NCI-H510A treated with DMSO at 0.1 percent for 48 hours (cell line): ENCODE measurements at places on chromosomes 1 and 21.

DNA sequence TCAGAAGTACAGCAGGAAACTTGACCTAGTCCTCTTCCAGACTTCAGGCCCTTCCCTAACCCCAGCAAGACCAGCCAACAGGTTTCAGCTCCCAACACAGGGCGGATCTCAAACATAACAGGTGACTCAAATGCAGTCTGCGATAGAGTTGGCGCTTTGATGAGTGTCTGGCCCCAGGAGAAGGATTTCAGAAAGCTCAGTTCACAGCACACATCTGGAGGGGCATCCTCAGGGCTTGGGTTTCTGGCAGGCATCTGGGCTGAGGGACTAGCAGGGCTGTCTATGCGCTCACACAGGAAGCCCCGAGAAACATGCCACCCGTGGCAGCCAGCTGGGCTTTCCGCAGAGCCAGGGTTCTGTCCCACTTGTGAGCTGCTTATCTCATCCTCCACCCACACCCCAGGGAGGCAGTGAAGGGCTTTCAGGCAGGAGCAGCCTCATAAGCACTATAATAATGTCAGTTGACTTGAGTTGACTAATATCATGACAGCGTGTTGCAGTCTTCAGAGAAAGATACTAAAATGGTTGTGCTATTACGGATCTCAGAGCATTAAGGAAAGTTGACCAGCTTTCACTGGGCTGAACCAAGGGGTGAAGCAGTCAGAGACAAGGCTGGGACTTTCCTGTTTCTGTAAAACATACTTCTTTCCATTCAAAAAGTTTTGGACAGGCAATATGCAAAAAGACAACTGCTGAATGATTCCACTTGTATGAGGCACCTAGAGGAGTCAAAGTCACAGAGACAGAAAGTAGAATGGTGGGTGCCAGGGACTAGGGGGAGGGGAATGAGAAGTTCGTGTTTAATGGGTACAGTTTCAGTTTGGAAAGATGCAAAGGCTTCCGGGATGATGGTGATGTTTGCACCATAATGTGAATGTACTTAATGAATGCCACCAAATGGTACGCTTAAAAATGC, 233.0 kb upstream of the IRF2BP2 start:
- DNase-seq = peak; percentile 26

GRCh38 chr21:45250914-45251634, 36.6 kb downstream of the POFUT2 start:
- DNase-seq = no peak

DNA sequence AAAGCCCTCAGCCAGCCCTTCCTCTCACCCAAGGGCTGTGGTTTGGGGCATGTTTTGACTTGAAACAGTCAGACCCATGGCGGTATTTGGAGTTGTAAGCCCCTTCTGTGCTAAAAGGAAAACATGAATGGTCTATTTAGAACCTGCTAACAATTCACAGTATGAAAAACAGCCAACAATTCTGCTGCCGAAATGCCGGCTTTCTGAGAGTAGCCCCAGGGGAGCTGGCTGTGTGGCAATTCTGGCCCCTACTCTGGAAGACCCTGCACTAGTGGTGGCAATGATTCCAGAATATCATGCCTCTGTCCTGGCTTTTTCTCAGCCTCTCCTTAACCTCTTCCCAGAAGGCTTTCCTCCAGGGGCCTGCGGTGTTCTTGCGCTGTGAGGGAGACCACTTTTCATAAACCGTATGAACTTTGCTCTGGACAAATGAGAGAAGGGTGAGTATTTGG, 118.7 kb downstream of the EDEM3 start:
- DNase-seq = no peak

DNA sequence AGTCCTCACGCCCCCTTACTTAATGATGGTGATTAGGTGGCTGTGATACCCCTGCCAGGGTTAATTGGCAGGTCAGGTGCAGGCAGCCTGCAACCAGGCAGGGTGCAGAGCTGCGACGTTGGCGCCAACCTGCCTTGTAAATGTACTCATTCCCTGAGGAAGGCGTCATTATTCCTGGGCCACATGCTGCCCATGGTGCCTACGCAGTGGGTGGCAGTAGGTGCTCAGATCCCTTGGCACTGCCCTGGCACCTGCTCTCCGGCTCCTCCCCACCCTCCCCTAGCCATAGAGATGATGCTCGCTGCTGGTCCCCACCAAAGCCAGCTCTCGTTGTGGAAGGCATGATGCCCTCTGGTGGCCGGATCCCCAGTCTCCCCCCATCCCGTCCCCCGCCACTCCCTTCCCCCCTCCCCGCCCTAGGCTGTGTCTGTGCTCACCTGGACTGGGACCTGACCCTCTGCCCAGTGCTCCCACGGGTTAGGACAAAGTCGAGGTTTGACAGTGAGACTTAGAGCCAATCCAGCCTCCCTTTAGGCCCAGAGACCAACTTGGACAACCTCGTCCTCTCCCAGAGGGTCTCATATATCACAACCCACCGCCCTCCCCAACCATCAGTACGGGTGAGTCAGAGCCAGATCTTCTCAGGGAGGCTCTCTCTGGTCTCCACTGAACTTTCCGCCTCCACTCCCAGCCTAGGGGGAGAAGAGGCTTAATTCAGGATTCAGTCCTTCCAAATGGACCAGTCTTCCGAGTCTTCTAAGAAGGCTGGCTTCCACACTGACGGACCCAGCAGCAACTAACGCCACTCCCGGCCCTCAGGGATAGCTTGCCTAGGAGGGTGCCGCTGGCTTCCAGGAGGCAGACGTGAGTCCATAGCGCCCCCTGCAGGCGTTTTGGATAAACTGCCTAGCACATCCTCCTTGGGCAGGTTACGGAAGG, 5.7 kb downstream of the KRTCAP2 start:
- peak; percentile 92 for DNase-seq

GRCh38 chr1:192005976-192006375, 152.3 kb upstream of the RGS18 start:
- DNase-seq = no peak

- peak; percentile 98 for DNase-seq
These were observed 35.0 kb downstream of the CTNNBIP1 start for GRCh38 chr1:9874959-9875635.

DNA sequence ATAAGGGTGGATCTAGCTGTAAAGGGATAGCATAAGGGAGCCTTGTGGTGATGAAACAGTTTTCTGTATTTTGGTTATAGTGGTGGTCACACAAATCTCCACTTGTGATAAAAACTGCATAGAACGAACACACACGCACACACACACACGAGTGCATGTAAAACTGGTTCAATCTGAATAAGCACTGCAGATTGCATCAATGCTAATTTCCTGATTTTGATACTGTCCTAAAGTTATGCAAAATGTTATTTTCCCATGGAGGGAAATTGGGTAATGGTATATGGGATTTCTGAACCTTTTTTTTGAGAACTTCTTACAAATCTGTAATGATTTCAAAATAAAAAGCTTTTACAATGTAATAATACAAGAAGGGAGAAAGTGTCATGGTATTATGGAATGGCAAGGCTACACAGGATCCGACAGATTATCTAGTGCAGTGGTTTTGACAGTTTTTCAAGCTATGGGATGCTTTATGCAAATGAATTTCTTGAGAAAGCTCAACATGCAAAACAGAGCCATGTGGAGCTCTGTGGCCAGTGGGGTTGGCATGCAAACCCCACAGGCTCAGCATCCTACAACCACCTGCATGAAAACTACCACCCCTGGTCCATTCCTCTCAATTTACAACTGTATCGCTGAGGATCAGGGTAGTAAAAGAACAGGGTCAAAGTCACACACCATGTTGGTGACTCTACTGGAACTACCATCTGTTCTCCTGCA, 18.8 kb downstream of the SLC41A1 start:
- DNase-seq = no peak

DNA sequence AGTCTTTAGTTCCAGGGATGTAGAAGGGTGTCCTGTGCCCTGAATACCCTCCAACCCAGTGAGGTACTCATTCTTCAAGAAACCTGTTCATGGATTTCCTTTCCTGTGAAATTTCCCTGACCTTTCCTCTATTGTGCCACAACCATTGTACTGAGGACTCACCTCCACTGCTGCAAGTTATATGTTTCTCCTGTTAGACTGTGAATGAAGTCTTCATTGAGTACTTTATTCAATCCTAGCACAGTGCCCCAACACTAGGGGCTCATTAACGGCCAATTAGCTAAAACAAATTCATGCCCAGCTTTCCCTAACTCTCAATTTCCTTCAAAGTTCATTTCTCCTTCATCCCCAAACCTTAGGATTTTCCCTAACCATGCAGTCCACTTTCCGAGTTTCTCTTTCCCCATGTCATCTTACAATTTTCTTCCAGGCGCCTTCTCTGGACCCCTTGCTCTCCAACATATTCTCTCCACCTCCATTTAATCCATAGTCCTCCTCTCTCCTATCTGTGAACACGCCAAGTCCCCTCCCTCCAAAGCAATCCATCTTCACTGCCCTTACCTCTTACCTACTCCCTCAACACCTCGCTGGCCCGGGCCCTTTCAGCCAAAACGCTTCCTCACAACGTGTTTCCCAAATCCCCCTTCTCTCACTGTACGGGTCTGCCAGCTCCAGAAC, 1.3 kb downstream of the TRIM33 start:
- DNase-seq = no peak

DNA sequence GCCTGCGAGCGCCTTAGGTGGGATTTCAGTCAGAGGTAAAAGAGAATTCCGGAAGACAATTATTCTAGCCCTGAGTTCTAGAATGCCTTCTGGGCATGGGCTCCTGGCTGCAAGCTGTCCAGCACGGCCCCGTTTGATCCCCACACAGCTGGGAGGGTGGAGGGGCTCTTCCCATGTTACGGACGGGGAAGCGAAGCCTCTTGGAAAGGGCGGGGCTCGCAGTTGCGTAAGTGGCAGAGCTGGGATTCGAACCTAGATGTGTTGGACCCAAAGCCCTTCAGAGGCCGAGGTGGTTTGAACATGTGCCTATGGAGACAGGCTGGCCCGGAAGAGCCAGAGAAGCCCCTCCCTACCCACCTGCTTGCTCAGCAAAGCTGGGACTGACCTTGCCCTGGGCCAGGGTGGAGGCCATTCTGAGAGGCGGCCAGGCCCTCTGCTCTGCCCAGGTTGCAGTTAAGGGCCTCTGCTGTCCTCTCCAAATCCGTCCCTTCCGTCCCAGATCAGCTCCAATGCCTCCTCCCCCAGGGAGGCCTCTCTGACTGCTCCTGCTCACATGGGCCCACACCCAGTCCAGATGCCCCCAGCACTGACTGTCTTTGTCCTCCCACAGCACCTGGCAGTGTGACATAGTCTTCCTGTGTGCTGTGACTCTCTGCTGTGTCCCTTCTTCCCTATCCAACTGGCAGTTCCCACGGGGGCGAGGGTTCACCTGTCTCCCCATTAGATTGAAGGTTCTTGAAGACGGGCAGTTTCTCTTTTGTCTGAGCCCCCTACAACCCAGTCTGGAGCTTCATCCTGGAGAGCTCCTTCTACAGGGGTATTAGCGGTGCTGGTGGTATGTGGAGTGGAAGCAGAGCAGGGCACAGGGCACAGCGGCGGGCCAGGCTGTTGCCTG, 1.2 kb upstream of the HSPB7 start:
- no peak for DNase-seq

DNA sequence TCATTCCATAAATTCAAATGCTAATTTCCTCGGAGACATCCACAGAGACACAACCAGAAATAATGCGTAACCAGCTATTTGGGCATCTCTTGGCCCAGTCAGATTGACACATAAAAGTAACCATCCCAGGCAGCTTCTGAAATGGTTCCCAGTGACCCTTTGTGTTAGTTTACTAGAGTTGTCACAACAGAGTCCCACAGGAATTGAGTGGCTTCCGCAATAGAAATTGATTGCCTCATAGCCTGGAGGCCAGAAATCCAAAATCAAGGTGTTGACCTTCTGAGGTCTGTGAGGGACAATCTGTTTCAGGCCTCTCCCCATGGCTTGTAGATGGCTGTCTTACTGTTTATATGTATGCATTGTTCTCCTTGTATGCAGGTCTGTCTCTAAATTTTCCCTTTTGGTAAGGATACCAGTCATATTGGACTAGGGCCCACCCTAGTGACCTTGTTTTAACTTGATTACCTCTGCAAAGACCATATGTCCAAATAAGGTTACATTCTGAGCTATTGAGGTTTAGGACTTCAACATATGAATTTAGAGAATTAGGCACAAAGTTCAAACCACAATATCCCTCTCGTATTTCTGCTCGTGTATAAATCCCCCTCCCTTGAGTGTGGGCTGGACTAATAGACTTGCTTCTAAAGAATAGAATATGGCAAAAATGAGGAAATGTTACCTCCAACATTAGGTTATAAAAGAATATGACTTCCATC, 78.2 kb upstream of the FGGY start:
- DNase-seq = no peak

DNA sequence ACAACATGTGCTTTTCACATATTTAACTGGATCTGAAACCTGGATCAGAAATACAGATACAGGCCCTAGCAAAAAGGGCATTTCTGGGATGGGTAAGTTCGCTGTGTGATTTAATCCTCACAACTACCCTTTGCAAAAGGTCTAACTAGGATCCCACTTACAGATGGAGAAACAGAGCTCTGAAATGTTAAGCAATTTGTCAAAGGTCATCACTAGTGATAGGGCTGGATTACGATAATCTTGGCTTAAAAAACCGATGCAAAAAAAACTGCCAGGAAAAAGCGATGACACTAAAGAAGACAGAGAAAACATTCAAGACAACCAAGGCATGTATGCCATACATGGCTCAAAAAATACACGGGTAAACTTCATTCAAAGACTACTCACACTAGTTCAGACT, 29.9 kb downstream of the AHCTF1 start:
- no peak for DNase-seq

- DNase-seq = no peak
These were observed 354.6 kb downstream of the PDE4B start for GRCh38 chr1:66147226-66147835.

GRCh38 chr1:81702903-81703302, 97.8 kb upstream of the ADGRL2 start:
- no peak for DNase-seq

DNA sequence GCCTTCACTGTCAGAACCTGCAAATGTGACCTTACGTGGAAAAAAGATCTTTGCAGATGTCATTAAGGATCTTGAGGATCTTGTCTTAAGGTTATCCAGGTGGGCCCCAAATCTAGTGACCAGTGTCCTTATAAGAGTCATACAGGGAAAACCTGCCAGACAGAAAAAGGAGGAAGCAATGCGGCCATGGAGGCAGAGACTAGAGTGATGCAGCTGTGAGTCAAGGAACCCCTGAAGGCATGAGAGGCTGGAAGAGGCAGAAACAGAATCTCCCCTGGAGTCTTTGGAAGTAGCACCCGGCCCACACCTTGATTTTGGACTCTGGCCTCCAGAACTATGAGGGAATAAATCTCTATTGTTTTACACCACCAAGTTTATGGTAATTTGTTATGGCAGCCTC, 36.5 kb upstream of the DNASE2B start:
- no peak for DNase-seq

GRCh38 chr21:17931080-17931479, 111.9 kb upstream of the C21orf91 start:
- no peak for DNase-seq
